ENCODE measurements at places on chromosomes 2 and 18. TPM values are rescaled to one million over a fixed set of nuclear protein-coding genes. Genes with fewer than 3 reads are reported as not detected.

- no peak for DNase-seq
These were observed 47.1 kb downstream of the COPS8 start for GRCh38 chr2:237132799-237133198.

- DNase-seq = no peak
These were observed 106.9 kb downstream of the COL4A4 start for GRCh38 chr2:227057060-227057459.

DNA sequence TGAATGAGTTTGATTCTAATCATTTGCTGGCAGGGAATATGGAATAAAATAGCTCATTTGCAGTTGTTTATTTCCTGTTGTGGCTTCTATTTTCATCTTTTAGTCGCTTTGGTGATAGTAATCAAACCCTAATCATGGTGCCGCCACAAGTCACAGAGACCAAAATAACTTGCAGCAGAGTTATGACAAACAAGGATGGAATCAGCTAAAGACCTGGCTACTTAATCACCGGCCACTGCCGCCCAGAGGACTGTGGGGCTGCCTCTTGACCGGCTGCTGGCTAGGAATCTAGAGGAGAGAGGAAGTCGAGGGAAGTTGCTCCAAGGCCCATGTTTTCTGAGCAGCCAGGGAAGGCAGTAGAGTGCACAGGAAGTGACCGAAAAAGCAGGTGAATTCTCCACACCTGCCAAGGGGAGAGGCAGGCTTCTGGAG lies 5.1 kb upstream of the SMAD7 start:
- DNase-seq = no peak

Gene CROCC2
- not detected for total RNA-seq

- no peak for DNase-seq
These were observed 37.3 kb downstream of the COL4A3 start for GRCh38 chr2:227201771-227202170.

DNA sequence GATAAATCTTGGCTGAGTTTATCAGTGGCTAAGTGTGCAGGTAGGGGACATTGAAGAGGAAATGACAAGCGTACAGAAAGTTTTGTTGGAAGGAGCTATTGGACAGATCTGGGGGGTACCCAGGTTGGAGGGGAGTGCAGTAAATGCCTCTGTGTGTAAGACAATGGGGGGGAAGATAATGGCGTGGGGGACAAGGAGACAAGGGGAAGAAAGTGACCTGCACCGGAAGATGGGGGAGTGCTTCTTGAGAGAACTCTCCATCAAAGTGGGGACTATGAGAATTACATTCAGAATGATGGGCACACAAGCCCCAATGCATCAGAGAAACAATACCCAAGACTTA lies 190.0 kb downstream of the ALPK2 start:
- no peak for DNase-seq

DNA sequence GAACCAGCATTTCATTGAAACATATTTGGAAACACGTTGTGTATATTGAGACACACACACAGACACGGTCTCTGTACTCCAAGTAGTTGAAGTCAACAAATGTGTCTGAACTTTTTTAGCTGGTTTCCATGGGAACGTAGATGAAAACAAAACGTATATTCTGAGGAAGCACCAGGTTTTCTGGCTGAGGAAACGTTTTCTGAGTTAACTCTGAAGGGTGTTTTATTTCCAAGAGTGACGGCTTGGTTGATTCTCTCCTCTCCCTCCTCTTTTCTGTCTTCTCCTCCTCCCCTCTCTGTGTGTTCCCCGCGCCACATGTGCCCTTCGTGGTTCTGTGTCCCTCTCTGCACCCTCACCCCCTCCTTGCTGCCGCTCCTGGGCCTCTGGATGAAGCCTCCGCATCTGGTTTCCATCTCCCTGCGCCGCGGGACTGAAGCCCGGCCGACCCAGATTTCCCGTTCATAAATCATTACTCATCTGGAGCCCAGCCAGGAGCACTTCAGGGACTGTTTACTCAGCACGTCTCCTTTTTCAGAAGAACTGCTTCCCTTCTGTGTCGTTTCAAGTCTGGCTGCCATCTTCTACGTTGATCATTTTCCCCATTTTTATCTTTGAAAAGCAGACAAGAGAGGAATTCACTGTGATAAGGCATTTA lies 122.7 kb downstream of the COL6A3 start:
- DNase-seq = peak; percentile 99

GRCh38 chr2:108492364-108492763 lies 41.9 kb upstream of the LIMS1 start:
- no peak for DNase-seq

- DNase-seq = no peak
These were observed 29.8 kb upstream of the ACAA2 start for GRCh38 chr18:49843131-49843530.

- DNase-seq = no peak
These were observed 93.9 kb downstream of the EVA1A start for GRCh38 chr2:75466708-75467311.

DNA sequence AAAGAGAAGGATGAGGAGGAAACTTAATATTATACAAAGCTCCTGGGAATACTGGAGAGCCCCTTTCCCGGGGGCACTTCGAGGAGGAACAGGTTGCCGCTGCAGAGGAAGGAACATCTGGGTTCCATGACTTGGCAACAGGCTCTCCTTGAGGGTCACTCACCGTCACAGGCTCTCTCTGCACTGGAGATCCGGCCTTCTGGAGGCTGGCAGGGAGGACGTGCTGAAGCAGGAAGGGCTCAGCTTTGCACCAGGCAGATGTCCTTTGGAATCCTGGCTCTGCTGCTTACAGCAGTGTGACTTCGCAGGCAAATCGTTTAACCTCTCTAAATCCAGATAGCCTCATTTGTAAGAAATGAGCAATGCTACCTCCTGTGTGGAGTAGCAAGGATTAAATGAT lies 2.9 kb upstream of the DPYSL5 start:
- DNase-seq = peak; percentile 29

Gene GAL3ST2
- not detected for total RNA-seq

GRCh38 chr2:114949228-114949804 lies 506.9 kb downstream of the DPP10 start:
- DNase-seq = no peak

DNA sequence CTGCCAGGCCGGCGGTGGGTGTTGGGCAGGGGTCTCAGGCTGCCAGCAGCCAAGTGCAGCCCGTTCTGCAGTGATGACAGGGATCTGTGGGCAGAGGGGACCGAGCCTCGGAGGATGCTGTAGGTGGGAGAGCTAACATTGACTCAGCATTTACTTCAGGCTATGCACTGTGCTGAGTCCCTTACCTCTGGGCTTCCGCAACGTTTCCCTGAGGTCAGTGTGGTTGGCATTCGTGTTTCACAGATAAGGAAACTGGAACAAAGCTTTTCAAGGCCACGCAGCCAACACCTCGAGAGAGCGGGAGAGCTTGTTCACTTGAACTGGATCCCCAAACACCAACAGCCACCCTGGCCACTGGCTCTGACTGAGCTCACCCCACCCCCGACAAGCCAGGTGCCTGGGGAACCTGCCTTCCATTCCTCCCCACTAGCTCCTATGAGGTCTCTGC lies 839 bp upstream of the GPR148 start:
- DNase-seq = peak; percentile 90

GRCh38 chr2:23549821-23550530 lies 165.0 kb downstream of the KLHL29 start:
- no peak for DNase-seq

DNA sequence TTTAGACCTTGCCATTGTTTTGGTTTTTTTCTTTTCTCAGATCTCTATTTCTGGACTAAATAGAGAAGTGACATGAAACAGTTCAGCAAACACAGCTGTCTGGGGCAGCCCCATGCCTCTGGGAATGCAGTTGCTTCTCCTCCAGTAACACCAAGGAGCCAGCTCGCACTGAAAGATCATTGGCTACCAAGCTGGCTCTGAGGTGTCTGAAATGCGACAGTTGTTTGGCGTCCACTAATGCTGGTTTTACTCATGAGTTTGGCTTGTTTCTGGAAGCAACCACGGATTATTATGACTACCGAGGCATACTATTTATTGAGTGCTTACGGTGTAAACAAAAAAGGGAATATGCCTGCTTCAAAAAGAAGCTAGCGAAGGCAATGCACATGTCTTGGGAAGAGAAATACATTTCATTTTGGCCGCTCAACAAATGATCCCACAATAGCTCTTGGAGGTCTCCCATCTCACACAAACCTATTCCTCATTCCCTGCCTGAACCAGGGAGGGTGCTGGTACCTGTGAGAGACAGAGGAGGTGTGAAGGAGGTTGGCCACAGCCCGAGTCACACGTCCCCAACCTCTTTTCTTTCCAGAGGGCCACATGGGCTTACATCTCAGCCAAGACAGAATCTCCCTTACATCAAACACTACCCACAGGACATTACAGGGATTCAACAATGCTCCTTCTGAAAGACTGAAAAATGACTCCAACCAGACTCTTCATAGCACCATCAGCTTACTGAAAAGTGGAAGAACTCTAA lies 37.5 kb upstream of the NEB start:
- DNase-seq = no peak

GRCh38 chr2:149738767-149739166 lies 151.2 kb upstream of the MMADHC start:
- DNase-seq = no peak

- DNase-seq = no peak
These were observed 65.0 kb downstream of the LINC00305 start for GRCh38 chr18:64083916-64084315.

GRCh38 chr2:62540408-62541168 lies 34.6 kb upstream of the TMEM17 start:
- no peak for DNase-seq

DNA sequence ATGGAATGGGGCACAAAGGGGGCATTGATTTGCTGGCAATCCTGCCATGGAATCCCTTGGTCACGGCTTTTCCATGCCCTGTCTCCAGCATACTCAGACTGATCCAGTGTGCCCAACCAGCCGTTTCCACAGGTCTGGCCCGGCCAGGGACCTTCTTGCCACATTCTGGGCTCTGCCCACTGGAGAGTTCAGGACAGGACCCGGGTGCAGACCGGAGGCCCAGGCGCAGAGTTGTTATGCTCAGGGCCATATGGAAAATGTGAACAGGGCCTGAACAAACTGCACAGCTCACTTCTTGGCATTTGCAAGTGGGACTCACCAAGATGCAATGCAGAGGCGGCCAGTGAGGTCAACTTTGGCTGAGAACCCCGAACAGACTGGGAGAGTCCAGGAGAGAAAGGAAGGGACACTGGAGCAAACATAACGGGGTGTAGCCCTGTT lies 15.6 kb upstream of the ASAP2 start:
- no peak for DNase-seq

Gene RAX
- total RNA-seq = not detected

DNA sequence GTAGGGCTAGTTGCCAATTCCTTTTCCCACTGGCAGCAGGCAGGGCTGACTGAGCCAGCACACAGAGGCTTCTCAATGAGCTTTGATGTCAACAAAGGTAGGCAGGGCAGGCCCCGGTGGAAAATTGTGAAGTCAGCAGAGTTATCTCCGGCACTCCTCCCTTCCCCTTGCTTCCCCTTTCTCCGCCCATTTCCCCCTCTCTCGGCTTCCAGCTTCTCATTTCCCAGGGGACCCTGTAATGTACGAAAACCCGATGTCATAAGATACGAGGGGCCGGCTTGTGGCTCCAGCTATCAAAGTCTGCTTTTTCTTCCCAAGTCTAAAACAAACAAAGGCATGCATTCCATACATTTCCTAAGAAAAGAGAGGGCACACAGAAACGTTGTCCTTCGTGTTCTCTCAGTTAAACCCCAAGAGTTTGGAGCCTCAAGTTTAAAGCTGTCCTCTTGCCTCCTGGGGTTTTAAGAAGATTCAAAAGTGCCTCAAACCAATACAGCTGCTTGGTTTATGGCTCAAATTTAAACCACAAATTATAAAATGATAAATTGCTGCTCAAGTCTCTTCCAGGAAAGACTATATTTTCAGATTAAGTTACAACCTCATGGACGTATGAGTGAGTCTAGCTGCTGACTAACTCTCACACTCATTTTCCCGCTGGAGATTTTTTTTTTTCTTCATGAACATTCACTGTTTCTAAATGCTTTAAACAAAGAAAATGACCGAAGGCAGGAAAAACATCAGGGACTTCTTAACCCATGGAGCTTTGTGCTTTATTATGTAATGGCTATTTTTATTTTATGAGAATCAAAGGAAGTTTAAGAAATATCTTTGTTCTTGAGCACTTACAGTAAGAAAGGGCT lies 27.2 kb upstream of the EML4 start:
- DNase-seq = no peak

Gene CD207
- total RNA-seq = 0.33 TPM

Gene AFF3
- total RNA-seq = 36.4 TPM

DNA sequence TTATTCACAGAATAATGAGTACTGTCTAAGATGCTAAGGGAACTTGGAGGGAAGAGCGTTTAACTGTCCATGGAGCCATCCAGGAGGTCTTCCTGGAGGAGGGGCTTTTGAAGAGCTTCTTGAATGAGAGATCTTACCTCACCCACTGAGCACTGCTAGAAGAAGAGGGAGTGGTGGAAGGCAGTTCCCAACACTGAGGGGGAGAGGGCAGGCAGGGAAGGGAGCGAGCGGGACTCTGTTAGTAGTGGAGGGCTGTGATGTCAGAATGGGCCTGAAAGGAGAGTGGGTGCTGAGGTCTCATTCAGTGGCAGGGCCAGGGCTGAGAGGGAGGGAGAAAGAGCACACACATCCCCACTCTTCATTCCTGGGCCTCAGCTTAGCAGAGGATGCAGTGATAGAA lies 65.0 kb downstream of the NCK2 start:
- peak; percentile 21 for DNase-seq

DNA sequence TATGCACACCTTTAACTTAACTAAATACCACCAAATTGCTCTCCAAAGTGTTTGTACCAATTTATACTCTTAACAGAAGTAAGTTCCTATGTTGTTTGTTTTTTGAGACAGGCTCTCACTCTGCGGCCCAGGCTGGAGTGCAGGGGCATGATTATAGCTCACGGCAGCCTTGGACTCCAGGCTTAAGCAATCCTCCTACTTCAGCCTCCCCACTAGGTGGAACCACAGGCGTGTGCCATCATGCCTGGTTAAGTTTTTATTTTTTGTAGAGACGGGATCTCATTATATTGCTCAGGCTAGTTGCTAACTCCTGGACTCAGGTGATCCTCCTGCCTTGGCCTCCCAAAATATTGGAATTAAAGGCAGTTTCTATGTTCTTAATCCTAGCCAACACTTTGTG lies 13.1 kb upstream of the NAB1 start:
- no peak for DNase-seq

DNA sequence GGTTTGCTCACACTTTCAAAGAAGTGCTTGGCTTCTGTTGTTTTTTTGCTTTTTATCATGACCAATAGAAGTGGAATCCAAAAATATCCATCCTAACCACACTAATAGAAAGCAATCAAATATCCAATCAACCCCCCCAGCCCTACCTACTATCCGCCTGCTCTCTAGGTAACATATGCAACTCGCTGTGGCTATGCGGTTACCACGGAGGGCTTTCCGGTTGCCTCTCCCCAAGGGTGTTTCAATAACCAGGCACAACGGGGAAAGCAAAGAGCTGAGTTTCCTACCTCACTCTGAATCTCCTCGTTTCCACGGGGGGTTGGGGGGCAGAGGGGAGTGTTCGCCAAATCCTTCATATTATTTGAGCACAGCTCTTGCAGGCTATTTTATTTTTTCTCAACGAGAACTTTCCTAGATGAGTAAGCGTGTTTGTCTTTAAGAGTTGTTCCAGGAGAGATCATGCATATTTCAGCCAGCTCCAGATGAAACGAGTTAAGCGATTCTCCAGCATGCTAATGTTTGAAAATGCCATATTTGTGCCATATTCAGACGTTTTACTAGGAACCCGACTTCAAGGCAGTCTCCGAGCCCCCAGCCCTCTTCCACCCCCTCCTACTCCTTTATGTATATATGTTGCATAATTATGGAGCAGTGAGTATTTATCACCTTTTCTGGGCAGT lies 30.3 kb downstream of the PAX3 start:
- no peak for DNase-seq

Gene GALR1
- 0.33 TPM for total RNA-seq

Data from esophagus muscularis mucosa (tissue), 4 donors.